Cardiac atrium fibroblast (primary cell): ENCODE measurements at places on chromosomes 7 and 10. TPM values are rescaled to one million over a fixed set of nuclear protein-coding genes. Genes with fewer than 3 reads are reported as not detected.

The LIPN gene
- not detected in 2 replicates for total RNA-seq

The AMPH gene
- 0.97 and 1.1 TPM in 2 replicates for total RNA-seq

The AS3MT gene
- total RNA-seq, result 1.3 and 2.9 TPM in 2 replicates

The NKX6-2 gene
- not detected in 2 replicates for total RNA-seq

The PTF1A gene
- not detected in 2 replicates for total RNA-seq

The NANOS1 gene
- total RNA-seq, result 8.7 and 14.3 TPM in 2 replicates

The NACAD gene
- 1.5 and 2.3 TPM in 2 replicates for total RNA-seq

The RPP38 gene
- total RNA-seq, result 9.7 and 19.3 TPM in 2 replicates

The SLC13A1 gene
- not detected in 2 replicates for total RNA-seq

The ZFAND2A gene
- total RNA-seq, result 19.3 and 34.8 TPM in 2 replicates

The TRIM50 gene
- not detected in 2 replicates for total RNA-seq

The CDHR1 gene
- not detected in 2 replicates for total RNA-seq

The DDC gene
- total RNA-seq, result not detected in 2 replicates

The TACC2 gene
- total RNA-seq, result 5.2 and 7.9 TPM in 2 replicates

The ANTXRL gene
- total RNA-seq, result not detected in 2 replicates

The SLC26A3 gene
- not detected in 2 replicates for total RNA-seq

The SNCG gene
- total RNA-seq, result 5.3 and 11.4 TPM in 2 replicates

The FGFR2 gene
- 0.16 TPM in 1 of 2 replicates, not detected in the other for total RNA-seq

The KIN gene
- 2.8 and 4.0 TPM in 2 replicates for total RNA-seq

The PRRT4 gene
- 1.8 TPM in 1 of 2 replicates, not detected in the other for total RNA-seq

The EIF3A gene
- 62.8 and 75.0 TPM in 2 replicates for total RNA-seq

The CLEC5A gene
- not detected in 2 replicates for total RNA-seq

The TMEM270 gene
- not detected in 2 replicates for total RNA-seq

The GTF2IRD1 gene
- 4.5 and 12.3 TPM in 2 replicates for total RNA-seq

The MLXIPL gene
- total RNA-seq, result 1.5 TPM in 1 of 2 replicates, not detected in the other

The CPA4 gene
- 56.7 and 90.1 TPM in 2 replicates for total RNA-seq

The BLNK gene
- total RNA-seq, result not detected in 2 replicates

The TRPV6 gene
- total RNA-seq, result not detected in 2 replicates

The TWIST1 gene
- 13.5 and 18.0 TPM in 2 replicates for total RNA-seq

The SPDYE1 gene
- not detected in 2 replicates for total RNA-seq

The CTAGE15 gene
- not detected in 2 replicates for total RNA-seq

The LUC7L2 gene
- 23.5 and 29.2 TPM in 2 replicates for total RNA-seq

The CPEB3 gene
- 0.65 and 1.3 TPM in 2 replicates for total RNA-seq

The ACTL6B gene
- total RNA-seq, result not detected in 2 replicates

The CCL24 gene
- not detected in 2 replicates for total RNA-seq

The ITPRID1 gene
- not detected in 2 replicates for total RNA-seq

The GPR37 gene
- 0.36 TPM in 1 of 2 replicates, not detected in the other for total RNA-seq

The SPDYE6 gene
- total RNA-seq, result not detected in 2 replicates

The HOXA3 gene
- not detected in 2 replicates for total RNA-seq

The WNT8B gene
- total RNA-seq, result not detected in 2 replicates

The CPA2 gene
- total RNA-seq, result not detected in 2 replicates

The AOC1 gene
- not detected in 2 replicates for total RNA-seq

The PON1 gene
- total RNA-seq, result not detected in 2 replicates

The VCL gene
- 185 and 211 TPM in 2 replicates for total RNA-seq

The IKZF1 gene
- not detected in 2 replicates for total RNA-seq

The RNF133 gene
- not detected in 2 replicates for total RNA-seq

The PRPF18 gene
- total RNA-seq, result 15.7 and 21.5 TPM in 2 replicates

The TNRC18 gene
- total RNA-seq, result 31.2 and 51.7 TPM in 2 replicates

The GPRIN2 gene
- total RNA-seq, result not detected in 2 replicates
